Progenitor cell of endocrine pancreas (in vitro differentiated cells): ENCODE measurements at places on chromosomes 16 and 17. TPM values are rescaled to one million over a fixed set of nuclear protein-coding genes. Genes with fewer than 3 reads are reported as not detected.

DNA sequence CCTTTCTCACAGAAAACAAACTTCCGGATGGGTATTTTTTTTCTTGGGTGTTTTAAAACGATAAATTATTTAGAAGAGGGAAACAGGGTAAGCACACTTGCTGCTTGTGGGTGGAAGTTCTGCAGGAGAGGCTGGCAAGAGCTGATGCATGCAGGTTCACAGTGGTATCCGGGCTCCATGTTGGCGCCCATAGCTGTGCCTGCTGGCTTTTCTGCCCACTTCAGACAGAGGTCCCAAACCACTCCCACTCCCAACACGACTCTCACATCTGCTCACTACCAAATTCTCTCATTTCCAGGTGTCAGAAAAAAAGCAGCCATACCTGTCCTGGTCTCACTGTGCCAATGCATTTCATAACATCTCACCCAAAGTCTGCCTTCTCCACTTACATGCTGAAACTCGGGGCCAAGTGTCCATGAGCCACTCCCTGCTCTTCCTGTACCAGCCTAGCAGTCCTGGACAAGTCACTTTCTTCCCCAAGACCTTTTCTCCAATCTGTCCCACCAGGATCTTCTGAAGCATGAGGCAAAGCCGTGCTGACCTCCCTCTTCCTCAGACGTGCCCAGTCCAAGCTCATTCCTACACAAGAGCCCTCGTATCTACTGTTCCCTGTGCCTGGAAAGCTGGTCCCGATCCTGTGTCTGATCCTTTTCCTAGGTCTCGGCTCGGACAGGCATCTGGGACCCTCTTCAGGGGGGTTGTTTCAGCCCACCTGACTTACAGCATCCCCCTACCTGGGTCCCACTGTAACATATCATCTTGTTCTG lies 1.5 kb downstream of the CD300LF start:
- DNase-seq, result no peak

DNA sequence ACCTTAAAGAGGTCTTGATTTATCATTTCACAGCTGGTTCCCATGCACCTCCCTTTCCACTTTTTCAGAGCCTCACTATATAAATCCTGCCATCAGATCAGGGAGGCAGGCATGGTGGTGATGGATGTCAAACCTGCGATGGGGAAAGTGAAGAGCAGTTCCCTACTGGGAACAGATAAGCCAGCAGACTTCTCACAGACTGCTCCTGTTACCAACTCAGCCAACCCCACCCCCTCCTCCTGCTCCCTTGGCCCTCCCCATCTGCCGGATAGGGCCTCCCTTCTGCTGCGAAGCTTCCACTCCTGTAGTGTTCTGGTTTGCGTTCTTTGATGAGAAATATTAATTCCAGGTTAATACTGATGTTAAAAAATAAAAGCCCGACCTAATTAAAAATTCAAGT lies 232.1 kb downstream of the STX8 start:
- no peak for DNase-seq

- peak; percentile 77 for DNase-seq
Measured at GRCh38 chr16:87461466-87461991, 31.3 kb downstream of the ZCCHC14 start.

DNA sequence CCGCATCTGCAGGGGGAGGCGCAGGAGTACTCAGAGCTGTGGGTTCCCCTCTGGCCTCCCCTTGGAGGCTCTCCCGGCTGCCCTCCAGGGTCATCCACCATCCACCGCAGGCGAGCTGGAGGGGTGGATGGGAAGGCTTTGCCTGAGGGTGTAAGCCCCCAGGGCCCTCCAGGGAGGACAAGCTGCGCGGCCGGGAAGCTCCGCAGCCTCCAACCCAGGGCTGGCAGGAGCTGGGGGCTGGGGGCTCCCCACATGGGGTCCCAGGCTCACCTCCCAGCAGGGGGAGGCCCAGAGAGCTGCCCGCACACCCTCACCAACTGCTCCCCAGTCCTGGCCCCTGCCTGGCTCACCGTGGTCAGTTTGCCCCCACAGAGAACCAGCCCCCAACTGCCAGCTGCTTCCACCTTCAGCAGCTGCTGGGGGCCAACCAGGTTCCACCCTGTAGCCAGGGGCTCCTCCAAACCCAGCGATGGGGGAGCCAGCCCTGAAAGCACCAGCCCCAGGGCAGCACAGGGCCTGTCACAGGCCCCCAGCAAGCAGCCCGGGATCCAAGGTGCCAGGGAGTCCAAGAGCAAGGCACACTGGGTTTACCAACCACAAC lies 19.8 kb upstream of the CHMP6 start:
- DNase-seq, result no peak

RAMP2 gene
- total RNA-seq, result 4.3 and 4.4 TPM in 2 replicates

- DNase-seq, result no peak
Measured at GRCh38 chr17:45889579-45889978, 4.8 kb upstream of the MAPT start.

GRCh38 chr17:38578229-38579082 lies 27.3 kb downstream of the SRCIN1 start:
- DNase-seq, result no peak

DNA sequence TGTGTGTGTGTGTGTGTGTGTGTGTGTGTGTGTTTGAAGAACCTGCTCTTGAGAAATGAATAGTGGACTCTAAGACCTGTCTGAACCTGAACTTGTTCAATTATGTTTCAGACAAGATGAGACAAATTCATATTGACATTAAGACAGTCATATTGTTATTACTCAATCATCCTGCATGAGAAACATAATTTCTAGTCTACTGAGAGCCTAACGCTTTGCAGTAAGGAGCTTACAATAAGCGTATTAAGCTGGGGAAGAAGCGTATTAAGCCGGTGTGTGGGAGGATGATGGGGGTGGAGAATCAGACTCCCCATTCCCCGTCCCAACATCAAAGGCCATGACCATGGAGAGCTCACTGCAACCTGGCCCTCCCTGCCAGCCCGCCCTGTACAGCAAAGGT lies 22.4 kb upstream of the MNT start:
- DNase-seq, result no peak

SHCBP1 gene
- 7.7 and 8.3 TPM in 2 replicates for total RNA-seq

NUPR1 gene
- total RNA-seq, result not detected in 2 replicates

GRCh38 chr16:57999366-57999970 lies 1.0 kb downstream of the ZNF319 start:
- no peak for DNase-seq

DNA sequence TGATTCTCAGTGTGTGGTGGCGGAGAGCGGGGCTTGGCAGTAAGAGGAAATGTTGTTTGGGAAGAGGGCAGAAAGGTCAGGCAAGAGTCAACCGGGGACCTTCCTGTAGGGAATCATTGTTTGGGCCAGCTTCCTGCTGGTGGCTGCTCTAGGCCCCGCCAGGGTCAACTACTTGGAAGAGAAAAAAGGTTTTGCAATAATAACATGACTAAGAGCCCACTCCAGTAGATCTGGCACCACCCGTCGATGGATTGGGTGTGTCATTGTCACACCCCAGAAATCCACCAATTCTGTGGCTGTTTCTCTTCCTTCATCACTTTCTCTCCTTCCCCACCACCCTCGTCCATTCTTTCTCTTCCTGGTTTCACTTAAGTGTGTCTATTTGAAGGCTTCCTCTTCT lies 4.2 kb upstream of the KRT24 start:
- DNase-seq, result no peak

DNA sequence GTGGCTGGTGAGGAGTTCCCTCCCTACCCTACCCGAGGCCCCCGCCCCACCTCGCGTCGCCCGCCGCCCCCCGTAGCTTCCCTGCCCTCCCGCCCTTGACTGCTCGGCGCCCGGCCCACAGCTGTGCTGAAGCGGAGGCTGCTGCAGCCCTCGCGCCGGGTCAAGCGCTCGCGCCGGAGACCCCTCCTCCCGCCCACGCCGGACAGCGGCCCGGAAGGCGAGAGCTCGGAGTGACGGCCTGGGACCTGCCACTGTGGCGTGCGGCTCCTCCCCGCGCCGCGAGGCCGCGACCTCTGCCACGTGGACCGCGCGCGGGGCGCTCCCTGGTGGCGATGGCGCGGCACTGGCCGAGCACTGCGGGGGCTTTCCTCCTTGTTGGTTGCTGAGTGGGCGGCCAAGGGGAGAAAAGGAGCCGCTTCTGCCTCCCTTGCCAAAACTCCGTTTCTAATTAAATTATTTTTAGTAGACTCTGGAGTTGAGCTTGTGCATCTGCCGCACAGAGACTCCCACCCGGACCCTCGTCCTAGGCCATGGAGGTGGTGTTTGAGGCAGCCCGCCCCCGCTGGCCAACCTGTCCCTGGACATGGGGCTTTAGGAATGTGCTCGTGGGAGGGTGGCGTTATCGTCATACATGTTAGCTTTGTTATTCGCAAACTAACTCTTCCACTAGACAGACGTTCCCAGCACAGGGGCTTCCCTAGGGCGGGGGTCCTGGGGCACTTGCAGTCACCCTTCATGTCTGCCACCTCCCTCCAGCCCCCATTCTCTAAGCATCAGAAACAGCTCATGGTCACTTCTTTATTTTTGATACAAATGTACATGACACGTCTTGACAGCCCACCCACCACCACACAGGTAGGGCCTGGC lies 4.4 kb downstream of the TP53I13 start:
- DNase-seq, result peak; percentile 59

MYO15A gene
- 3.3 and 3.9 TPM in 2 replicates for total RNA-seq

ARMC5 gene
- 14.6 and 14.8 TPM in 2 replicates for total RNA-seq

CMTM2 gene
- 0.58 TPM in 1 of 2 replicates, not detected in the other for total RNA-seq

DNA sequence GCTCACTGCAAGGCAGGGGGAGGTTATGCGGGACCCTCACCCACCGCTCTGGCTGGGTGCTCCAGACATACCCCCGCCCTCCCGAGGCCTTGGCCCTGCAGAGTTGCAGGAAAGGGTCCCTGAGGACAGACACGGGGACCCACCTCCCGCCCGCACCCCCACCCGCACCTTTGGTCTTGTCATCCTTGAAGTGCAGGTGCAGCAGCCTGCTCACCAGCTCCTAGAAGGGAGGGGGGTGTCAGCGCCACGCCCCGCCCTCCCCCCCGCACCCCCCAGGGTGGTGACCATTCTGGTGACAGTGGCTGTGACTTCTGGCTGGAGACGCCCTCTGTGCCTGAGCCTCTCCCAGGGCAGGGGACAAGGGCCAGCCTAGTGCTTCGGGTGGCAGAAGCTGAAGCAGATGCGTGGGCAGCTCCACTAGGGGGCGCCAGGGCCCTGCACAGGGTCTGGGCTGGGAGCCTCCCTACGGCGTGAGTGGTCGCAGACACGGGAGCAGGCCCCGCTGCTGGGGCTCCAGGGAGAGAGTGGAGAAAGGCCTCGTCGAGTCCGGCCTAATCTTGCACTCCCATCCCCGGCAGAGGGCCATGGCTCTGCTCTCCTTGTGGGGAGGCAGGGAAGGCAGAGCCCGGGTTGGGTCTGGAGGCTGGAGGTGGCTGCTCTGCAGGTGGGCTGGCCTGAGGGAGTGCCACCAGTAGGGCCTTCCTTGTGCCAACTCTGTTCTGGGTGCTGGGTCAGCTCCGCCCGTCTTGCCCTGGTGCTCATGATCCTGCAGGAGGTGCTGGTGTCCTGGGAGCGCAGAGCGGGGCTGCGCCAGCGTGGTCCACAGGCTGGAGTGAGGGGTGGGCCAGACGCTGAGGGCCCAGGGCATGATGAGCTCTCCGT lies 2.7 kb downstream of the CENPX start:
- DNase-seq, result peak; percentile 65

DNA sequence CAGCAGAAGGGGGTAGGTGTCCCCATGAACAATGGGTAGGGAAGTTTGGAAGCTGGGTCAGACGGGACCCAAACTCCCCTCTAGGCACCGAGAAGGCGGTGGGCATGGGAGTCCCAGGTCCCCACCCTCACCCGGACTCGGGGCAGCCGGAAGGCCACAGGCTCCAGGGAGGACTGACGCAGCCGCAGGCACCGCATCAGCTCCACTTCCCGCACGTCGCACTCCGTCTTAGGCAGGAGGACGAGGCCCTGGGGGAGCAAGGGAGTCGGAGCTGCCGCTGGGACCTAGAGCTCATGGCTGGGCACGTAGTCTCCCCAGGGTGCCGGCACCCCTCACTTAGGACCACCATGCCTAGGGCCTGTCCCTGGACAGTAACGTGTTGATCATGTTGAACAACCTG lies 7.1 kb upstream of the PAM16 start:
- DNase-seq, result no peak

TBC1D3 gene
- total RNA-seq, result not detected in 2 replicates

GRIN2A gene
- total RNA-seq, result 1.7 and 1.9 TPM in 2 replicates

DNA sequence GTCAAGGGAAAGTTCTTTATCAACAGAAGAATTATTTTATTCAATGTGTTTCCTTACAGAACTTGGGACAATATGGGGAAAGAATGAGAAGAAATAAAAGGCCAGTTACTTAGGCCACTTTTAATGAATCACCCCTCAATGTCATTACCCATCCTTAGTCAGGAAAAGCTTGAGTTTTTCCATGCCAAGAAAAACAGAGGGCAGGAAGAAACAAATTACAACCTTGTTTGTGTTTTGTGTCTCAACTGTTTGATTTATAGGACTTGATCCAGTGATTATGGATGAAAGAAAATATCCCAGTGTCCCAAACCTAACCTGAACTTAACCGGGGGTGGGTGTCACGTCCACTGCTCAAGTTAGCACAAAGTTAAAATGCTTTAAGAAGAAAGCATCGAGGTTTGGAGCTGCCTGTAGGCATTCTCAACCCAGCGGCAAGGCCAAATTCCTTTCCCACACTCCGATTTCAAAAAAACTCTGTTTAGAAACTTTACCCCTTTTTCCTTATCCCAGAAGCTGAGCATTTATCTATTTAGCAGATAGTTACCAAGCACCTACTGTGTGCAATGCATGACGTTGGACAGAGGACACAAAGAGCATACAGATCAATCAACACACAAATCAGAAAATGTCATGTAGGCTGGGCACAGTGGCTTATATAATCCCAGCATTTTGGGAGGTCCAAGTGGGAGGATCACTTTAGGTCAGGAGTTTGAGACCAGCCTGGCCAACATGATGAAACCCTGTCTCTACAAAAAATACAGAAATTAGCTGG lies 14.0 kb upstream of the CYB5B start:
- DNase-seq, result no peak

HCRT gene
- not detected in 2 replicates for total RNA-seq

GRCh38 chr17:41758601-41759000 lies 24.2 kb upstream of the HAP1 start:
- DNase-seq, result no peak

PIPOX gene
- 4.3 and 5.3 TPM in 2 replicates for total RNA-seq

ITGAX gene
- total RNA-seq, result not detected in 2 replicates

DNA sequence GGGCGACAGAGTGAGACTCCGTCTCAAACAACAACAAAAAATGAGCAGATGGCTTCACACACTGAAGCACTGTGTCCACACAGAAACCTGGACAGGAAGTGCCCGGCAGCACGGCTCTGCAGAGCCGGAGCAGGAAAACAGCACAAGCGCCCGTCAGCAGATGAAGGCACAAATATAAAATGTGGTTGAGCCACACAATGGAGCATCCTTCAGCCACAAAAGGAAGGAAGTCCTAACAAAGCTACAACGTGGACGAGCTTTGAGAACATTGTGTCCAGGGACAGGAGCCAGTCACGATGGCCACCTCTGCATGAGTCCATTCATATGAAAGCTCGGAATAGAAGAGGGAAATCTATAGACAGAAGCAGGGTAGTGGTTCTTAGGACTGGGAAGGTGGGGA lies 15.7 kb downstream of the RHBDF2 start:
- no peak for DNase-seq

DNA sequence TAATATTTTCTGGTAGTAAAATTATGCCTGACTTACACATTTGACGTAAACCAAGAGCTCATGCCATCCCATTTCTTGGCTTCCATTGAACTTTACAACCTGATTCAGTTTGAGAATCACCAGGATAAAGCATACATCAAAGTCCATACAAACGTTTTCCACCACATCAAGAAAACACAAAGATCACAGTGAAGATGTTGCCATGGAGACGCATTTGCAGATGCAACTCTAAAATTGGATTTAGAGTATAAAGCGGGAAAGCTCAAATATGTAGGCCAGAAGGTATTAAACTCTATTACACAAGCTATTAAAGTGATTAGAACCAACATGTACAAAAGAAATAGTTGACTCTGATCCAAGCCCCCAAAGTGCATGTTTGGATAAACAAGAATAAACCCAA lies 10.4 kb downstream of the C16orf46 start:
- no peak for DNase-seq

GRCh38 chr16:2954656-2955381 lies 9.3 kb upstream of the KREMEN2 start:
- no peak for DNase-seq
